ENCODE measurements at places on chromosomes 1 and 21. TPM values are rescaled to one million over a fixed set of nuclear protein-coding genes. Genes with fewer than 3 reads are reported as not detected.

The RUNX3 gene
- total RNA-seq: not detected

DNA sequence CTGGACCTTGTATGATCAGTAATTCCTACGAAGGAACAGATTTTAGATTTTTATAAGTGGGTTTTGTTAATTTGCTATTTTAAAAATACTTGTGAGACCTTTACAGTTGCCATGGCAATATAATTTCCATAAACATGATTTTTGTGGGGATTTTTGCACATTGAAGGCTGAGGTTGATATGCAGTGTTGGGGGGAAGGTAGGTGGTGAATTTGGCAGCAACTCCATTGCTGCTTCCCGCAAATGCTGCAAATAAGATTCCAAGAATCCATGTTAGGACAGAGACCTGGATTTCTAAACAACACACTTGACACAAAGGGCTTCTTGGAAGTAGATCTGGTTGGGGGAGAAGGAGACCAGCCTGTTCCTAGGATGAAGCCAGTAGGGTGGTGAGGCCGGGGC, 18.2 kb downstream of the STUM start:
- no peak for DNase-seq

GRCh38 chr1:158286487-158286886, 3.2 kb upstream of the CD1C start:
- no peak for DNase-seq

- no peak for DNase-seq
Observed at GRCh38 chr1:3341236-3341994, 113.0 kb upstream of the ARHGEF16 start.

DNA sequence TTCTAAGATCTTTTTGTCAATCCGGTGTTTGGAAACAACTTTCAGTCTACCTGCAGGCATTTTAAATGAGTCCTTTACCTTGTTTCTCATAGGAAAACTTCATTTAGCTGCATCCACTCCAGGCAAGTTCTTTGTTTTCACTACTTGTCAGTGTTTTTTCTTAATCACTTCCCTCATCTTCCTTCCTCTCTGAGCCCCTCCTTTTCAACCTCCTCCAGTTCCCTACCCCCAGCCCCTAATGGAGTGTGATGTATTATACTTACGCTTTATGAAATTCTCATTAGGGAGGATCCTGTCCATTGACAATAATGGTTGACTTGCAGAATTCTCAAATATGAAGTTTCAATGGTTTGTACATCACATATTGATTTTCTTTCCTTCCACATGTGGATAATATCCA, 62.5 kb upstream of the BACH1 start:
- DNase-seq: no peak

- no peak for DNase-seq
Observed at GRCh38 chr1:53482441-53483153, 23.4 kb downstream of the DMRTB1 start.

The PLEKHG5 gene
- total RNA-seq: 5.1 TPM

- no peak for DNase-seq
Observed at GRCh38 chr1:174794861-174795260, 204.9 kb upstream of the CACYBP start.

DNA sequence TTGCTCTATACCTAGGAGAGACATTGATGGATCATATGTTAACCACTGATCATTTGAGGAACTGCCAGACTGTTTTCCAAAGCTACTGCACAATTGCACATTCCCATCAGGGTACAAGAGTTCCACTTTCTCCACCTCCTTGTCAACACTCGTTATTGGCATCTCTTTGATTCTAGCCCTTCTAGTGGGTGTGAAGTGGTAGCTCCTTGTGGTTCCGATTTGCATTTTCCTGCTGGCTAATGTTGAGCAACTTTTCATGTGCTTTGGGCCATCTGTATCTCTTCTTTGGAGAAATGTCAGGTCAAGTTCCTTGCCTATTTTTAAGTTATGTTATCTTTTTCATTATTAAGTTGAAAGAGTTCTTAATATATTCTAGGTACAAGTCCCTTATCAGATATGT, 90.1 kb downstream of the DMRTB1 start:
- no peak for DNase-seq

- no peak for DNase-seq
Observed at GRCh38 chr1:2233468-2233867, 5.3 kb downstream of the SKI start.

The SLC26A9 gene
- total RNA-seq: not detected

DNA sequence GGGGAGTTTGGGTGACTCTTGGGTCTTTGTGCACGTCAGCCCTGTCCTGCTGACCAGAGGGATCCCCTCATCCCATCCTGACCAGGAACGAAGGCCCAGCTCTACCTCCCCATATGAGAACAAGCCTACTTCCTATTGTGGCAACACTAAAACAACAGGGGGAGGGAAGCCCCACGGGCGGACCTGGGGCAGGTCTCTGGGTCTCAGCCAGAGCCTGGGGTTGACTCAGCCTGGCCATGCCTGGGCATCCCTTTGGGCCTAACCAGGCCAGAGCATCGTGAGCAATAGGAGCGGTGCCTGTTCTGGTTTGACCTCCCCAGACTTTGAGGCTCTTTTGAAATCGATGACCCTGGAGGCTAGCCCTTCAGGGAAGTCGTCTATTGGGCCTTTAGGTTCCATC, 16.8 kb downstream of the RPS6KA1 start:
- DNase-seq: no peak

DNA sequence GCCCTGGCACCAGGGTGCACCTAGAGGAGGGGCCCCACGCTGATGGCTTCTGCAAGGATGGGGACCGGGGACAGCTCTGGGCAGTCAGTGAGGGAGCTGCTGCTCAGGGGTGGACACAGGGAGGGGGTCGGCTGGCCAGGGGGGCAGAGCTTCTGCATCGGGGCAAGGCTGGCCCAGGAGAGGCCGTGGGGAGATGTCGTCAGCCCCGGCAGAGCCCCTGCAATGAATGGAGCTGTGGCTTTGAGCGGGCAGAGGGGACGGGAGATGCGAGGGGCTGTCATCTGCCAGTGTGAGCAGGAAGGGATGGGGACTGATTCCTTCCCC, 31.8 kb downstream of the SLX9 start:
- DNase-seq: no peak

DNA sequence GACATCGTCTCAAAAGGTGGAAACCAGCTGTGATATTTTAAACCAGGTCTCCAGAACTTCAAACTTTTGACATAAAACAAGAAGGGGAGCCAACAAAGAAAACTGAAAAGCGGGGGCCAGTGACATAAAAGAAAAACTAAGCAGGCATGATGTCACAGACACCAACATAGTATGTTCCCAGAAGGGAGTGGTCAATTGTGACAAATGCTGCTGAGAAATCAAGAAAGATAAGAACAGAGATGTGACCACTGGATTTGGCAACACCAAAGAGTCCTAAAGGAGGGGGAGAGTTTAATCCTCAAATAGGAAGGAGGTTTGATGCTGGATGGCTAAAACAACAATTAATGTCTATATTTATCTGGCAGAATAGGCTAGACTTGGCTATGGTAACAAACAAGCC, 2.3 kb upstream of the RNF19B start:
- no peak for DNase-seq

- DNase-seq: no peak
Observed at GRCh38 chr1:201511941-201512539, 5.1 kb upstream of the CSRP1 start.

The TAS1R3 gene
- 0.09 TPM for total RNA-seq

The KRTAP11-1 gene
- not detected for total RNA-seq

The ARTN gene
- total RNA-seq: not detected

The AADACL3 gene
- not detected for total RNA-seq

- DNase-seq: no peak
Observed at GRCh38 chr21:31448496-31448895, 104.4 kb upstream of the TIAM1 start.

DNA sequence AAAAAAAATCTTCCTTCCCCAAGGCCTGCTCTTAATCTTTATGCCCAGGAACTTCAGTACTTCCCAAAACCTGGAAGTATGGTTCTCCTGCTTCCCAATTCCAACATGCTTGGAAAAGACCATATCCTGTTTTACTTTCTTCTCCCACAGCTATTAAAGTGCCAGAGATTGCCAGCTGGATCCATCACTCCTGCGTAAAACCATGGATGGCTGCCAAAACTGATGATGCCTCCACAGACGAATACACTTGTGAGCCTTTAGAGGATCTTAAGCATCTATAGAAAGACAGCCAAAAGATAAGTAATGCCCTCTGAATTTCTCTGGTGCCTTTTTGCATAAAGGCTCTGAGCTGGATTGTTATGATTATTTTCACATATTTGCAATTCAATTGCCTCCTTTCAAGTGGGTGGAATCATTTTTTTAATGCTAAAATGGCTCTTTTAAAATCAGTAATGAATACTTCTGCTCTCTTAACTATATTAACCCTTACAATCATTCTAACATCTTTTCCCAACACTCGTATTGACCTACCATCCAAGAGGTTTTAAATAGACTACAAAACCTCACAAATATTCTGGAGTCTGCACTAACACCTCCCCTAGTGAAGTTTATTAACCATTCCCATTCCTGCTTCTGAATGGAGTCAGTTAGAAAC, 1807.8 kb downstream of the BRINP3 start:
- peak; percentile 32 for DNase-seq

The ATAD3C gene
- total RNA-seq: under 0.01 TPM

DNA sequence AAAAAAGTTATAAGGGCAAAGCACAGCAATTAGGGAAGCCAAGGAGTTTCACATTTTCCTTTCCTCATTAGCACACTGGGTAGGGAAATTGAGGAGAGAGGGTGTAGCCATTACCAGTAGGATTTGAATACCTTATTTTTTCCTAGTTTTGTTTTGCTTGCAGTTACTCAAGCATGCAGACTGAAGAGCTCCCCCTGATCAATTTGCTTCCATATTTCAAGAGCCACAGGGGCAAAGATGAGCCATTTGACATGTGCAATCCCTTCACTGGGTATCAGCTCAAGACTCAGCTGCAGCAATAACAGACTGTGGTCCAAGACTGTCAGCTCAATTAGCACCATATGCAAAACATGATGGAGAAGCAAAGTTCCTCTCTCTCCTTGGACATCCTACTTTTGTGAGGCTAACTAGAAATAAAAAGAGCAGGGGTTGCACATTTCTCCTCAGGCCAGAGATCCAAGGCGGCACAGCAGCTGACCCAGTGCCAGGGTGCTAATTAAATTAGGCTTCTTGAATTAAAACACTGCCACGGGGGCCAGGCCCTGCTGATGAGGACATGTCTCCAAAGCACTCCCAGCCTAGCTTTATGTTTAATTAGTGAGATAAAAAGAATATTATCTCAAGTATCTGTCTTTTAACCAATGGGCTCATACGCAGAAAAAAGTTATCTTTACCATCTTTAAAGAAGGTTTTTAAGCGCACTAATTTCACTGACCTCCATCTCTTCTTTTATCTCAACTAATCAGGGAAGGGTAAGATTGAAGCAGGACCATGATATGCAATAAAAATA, 36.7 kb upstream of the LRRC53 start:
- DNase-seq: no peak

- no peak for DNase-seq
Observed at GRCh38 chr1:47205918-47206317, 16.1 kb upstream of the PDZK1IP1 start.

DNA sequence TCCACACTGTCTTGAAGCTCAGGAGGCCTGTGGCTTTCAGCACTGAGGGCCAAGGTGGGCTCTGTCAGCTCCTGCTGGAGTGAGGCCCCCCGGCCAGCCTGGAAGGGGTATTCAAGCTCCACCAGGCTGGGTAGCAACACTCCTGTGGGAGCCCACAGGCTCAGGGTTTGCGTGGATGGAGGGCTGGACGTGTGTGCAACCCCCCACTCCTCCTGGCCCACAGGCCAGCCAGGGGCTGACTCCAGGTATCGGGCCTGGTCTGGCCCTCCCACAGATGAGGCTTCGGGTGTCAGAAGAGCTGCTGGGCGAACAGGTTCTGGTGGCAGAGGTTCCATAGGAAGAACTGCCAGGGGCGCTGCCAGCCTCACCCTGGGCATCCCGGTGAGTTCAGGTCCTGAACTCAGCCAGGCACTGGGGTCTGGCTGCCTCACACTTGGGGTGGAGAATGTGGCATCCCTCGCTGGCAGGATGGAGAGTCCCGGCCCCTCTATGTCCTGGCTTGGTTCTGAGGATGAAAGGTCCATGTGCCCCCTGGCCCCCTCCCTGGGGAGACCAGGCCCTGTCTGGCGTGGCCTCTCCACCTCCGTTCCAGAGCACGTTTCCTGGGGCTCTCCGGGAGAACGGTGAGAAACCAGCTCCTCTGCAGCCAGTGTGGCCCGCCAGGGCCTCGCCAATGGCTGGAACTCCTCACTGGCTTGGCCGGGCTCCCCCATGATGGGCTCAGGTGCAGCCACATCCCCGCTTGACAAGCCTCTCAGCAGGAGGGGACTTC, 64.6 kb upstream of the TARDBP start:
- no peak for DNase-seq

GRCh38 chr1:177959811-177960515, 9.9 kb downstream of the SEC16B start:
- peak; percentile 52 for DNase-seq

DNA sequence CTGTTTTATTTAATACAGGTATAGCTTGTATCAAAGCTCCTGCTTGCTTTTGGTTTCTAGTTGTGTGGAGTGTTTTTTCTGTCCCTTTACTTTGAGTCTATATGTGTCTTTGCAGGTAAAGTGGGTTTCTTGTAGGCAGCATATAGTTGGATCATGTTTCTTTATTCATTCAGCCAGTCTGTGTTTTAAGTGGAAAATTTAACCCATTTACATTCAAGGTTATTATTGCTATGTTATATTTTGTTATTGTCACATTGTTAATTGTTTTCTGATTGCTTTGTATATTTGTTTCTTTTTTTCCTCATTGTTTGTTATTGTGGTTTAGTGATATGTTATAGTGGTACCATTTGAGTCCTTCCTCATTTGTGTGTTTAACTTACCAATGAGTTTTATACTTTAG, 26.7 kb downstream of the CLDN19 start:
- DNase-seq: no peak

GRCh38 chr1:203217139-203217655, 12.3 kb downstream of the CHIT1 start:
- no peak for DNase-seq

DNA sequence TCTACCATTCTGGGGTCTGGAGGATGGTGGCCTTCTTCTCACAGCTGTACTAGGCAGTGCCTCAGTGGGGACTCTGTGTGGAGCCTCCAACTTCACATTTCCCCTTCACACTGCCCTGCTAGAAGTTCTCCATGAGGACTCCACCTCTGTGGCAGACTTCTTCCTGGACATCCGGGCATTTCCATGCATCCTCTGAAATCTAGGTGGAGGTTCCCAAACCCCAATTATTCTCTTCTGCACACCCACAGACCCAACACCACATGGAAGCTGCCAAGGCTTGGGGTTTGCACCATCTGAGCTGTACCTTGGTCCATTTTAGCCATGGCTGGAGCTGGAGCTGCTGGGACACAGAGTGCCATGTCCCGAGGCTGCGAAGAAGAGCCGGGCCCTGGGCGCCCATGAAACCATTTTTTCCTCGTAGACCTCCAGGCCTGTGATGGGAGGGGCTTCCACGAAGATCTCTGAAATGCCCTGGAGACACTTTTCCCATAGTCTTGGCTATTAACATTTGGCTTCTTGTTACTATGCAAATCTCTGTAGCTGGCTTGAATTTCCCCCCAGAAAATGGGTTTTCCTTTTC, 170.5 kb downstream of the FOXD2 start:
- DNase-seq: no peak

GRCh38 chr1:35675773-35676172, 34.4 kb upstream of the PSMB2 start:
- no peak for DNase-seq
